ENCODE measurements at places on chromosomes 2 and 18. TPM values are rescaled to one million over a fixed set of nuclear protein-coding genes. Genes with fewer than 3 reads are reported as not detected.

Gene CAD
- 15.2 TPM for total RNA-seq

GRCh38 chr2:120308038-120308910 is 37.7 kb upstream of the INHBB start:
- no peak for DNase-seq

DNA sequence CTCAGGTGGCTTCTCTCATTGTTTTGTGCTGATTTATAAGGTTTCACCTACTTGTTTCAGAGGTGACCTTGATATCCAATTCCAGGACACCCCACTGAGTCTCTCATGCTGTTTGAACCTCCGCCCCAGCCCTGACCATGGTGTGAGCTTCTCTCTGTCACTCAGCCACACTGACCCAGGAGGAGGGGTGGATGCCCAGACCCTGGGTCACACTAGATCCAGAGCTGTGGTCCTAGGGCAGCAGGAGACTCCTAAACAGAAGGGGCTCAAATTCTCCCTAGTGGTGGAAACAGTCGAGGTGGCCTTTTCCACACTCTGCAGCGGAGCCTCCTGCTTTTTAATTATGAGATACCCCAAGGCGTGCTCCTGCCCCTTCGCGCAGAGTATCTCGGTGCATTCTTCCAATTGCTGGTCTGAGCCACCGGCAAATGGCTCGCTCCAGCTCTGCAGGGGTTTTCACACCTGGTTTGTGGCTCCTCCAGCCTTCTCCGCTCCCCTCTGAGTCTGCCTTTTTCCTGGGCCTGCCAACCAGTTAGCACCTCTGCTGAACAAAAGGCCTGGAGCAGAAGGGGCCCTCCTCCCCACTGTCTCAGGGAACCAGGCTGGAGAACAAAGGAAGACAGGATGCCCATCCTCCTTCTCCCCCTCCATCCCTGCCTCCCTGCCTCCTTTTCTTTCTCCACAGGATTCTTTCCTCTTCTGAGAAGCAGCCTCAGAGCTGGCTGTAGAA is 147.3 kb upstream of the SPRED2 start:
- DNase-seq = no peak

- peak; percentile 72 for DNase-seq
These were observed 453 bp upstream of the ANTXR1 start for GRCh38 chr2:69012310-69013141.

Gene TCF4
- total RNA-seq = 58.5 TPM

DNA sequence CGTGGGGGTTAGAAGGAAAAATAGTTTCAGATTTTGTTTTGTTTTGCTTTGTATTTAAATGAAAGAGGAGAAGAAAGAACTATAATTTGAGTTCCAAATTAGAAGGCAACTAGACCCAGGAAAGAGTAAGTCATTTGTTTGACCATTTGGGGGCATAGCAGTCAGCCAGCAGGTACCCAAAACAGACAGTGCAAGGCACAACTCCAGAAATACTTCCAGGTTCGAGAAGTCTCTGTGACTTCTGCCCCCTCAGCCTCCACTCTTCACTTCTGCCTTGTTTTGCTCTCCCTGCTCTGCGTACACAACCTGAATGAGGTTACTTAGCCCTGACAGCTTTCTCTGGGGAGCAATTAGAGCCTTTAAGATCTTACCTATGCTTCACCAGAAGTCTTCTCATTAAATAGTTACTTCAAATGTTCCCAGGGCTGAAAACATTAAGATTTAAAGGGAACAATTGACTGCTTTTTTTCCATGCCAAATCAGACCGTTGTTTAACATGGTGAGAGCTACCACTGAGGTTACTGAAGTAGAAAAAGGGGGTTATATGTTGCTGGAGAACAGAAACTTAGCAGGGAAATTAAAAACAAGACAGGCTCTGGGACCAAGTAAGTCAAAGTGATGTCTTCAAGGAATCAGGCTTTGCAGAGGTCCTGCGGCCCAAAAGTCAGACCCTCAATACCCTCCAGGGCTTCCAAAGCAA is 216.9 kb downstream of the BCL11A start:
- no peak for DNase-seq

DNA sequence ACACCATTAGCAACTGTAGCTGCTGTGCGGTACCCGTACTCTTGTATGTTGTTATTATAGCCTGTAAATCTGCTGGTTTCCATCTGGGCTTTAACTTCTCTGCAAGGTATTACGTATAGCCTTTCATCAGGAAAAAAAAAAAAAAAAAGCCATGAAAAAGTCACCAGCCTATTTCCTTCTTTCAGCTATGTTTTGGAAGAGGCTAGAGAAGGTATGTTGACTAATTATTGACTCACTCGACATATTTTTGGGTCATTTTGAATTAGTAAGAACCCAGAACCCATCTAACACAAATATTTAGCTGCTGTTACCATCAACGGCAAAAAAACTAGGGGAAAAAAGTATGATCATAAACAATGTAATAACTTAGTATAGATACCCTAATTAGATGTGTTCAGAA is 1395.6 kb downstream of the SUCLG1 start:
- no peak for DNase-seq

DNA sequence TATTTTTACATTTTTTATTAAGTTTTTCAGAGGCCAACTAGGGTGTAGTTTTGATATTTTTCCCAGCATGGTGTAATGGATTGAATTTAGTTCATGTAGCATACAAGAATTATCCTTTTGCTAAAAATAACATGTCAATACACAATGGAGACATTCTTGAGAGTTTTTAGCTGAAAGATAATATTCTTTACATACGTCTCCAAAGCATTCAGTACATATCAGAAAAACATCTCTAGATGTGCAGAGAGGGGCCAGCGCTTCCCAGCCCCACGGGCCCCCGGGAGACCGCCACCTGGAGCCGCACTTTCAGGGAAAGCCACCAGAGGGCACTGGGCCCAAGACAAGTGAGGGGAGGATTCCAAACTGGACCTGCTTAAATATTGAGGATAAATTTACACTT is 499.4 kb downstream of the GALR1 start:
- DNase-seq = no peak
